ENCODE measurements at places on chromosomes 5 and 9. TPM values are rescaled to one million over a fixed set of nuclear protein-coding genes. Genes with fewer than 3 reads are reported as not detected.

GRCh38 chr5:1502046-1502736, 21.6 kb downstream of the LPCAT1 start:
- no peak for DNase-seq

GRCh38 chr5:143218517-143219170, 184.8 kb downstream of the NR3C1 start:
- DNase-seq: no peak

DNA sequence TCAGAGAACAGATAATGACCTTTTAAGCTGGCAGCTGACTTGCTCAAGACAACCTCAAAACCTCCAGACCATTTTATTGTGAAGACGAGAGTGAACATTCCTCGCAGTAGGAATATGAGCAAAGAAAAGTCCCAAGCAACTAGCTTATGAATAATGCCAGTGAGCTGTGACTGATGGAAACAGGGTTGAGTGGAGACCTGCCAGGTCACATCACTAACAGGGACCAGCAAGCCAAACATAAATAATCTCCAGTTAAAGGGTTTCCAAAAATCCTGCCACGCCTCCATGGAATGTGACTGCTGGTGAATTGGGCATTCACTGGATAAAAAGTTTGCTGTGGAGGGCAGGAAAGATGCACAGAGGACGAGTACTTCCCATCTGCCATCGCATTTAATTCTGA, 185.4 kb downstream of the CRB2 start:
- no peak for DNase-seq

GRCh38 chr5:8844847-8845246, 701.0 kb downstream of the SEMA5A start:
- no peak for DNase-seq

DNA sequence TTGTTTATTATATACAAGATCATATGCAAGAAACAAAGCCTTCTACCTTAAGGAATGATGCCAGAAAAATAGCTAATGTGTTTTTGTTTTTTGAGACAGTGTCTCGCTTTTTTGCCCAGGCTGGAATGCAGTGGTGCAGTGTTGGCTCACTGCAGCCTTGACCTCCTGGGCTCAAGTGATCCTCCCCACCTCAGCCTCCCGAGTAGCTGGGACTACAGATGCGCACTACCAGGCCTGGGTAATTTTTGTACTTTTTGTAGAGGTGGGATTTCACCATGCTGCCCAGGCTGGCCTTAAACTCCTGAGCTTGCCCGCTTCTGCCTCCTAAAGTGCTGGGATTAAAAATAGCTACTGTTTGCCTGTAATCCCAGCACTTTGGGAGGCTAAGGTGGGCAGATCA, 15.1 kb downstream of the ERCC6L2 start:
- no peak for DNase-seq

DNA sequence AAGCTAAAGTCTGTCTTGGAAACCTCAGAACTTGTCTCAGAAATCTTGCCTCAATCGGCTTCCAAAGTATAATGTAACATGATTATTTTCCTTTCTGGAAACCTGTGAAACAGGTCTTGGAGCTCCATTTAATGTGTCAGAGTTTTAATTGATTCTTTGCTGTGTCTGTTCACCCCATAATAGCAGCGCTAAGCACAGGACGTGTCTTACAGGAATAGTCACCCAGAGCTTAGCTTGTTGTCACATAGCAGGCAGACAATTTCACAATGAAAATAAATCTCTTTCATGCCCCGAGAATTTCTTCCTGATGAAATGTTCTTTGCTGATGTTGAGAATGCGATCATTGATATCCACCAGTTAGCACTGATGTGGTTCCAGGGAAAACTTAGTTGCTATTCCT, 40.2 kb upstream of the PTPN3 start:
- DNase-seq: no peak

DNA sequence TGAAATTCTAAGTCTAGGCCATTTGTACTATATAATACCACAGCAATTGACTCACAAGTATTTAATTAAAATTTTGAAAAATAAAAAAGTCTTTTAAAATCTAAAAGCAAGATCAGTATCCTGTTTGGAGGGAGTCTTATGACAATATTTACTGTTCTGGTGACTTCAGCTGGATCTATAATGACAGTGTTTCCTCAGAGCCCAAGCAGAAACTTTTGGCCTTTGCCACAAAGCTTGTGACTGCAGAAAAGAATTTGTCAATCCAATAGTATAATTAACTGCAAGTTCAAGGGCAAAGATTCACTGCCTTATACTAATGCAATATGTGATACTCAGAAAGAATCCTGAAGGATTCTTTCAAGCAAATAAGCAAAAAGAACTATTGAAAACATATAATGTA, 49.6 kb upstream of the RAPGEF6 start:
- DNase-seq: no peak

DNA sequence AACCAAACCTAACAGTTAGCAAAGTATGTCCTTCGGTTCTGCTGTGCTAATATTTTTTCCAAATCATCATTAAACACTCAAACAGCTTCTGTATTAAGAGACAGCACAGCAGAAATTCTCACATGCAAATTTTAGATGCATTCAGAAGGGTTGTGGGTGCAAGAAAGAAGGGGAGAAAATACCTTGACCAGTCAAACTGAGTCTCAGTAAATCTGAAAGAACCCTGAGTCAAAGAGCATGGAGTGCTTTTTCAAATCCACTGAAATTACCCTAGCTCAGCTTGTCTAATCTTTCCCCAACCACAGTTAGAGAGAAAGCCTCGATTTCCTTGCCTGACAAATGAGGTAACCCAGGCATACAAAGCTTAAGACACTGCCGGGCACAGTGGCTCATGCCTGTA, 55.1 kb downstream of the RETREG1 start:
- no peak for DNase-seq

SH3GL2 gene
- not detected for total RNA-seq

GRCh38 chr5:138564242-138564641, 11.0 kb downstream of the HSPA9 start:
- DNase-seq: no peak

IL5 gene
- not detected for total RNA-seq

PCDHB4 gene
- total RNA-seq: not detected

SLC22A4 gene
- total RNA-seq: 1.7 TPM

DNA sequence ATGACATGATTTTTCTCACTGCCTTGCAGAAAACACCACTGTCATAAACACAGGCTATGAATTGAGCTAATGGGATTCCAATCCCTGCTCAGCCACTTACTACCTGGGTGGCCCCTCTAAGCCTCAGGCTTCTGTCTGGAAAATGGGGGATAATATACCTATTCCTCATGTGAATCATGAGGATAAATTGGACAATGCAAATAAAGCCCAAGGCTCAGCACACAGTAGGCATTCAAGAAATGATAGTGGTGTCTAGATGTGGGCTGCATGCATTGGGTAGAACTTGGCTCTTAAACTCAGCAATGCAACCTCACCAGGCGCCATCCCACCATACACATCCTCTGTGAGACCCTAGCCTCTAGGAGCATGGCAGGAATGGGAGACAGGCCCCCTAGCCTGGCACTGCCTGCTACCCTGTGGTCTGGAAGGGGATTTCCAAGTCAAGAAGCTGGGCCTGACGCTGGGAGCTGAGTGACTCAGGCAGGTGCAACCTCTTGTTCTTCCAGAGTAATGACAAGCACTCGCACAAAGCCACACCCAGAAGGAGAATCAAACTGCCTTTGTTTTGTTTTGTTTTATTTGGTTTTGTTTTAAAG, 2.3 kb upstream of the TNIP1 start:
- DNase-seq: no peak

DNA sequence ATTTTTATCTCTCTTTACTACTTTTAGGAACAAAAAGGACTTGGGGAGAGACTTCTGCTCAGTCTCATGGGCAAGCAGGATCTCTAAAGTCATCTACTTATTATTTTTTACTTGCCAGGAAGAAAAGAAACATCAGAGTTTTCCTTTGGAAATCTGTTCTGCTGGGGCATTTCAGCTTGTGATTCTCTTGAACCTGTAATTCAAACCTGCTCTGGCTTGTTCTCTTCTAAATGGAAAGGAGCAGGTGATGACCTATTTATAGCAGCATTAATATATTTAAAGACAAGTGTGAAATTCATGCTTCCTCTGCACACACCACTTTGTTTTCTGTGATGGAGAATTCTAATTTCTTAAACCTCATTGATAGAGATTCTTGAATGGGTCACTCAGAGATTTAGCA, 2.0 kb downstream of the ADCY2 start:
- no peak for DNase-seq
